T-helper 22 cell (primary cell): ENCODE measurements at places on chromosomes 4 and X.

GRCh38 chrX:357035-357692 is 29.5 kb downstream of the PPP2R3B start:
- DNase-seq = no peak

DNA sequence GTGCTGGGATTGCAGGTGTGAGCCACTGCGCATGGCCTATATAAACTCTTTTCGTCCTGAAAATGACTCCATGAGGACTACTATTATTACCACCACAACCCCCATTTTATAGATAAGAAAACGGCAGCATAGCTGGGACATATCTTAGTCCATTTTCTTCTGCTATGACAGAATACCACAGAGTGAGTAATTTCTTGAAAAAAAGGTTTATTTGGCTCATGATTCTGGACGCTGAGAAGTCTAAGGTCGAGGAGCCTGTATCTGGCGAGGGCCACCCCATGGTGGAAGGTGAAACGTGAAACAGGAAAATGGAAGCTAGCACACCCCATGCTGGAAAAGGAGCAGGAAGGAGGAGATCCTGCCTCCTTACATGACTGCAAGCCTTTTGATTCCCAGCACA is 68.9 kb downstream of the SMIM20 start:
- no peak for DNase-seq

DNA sequence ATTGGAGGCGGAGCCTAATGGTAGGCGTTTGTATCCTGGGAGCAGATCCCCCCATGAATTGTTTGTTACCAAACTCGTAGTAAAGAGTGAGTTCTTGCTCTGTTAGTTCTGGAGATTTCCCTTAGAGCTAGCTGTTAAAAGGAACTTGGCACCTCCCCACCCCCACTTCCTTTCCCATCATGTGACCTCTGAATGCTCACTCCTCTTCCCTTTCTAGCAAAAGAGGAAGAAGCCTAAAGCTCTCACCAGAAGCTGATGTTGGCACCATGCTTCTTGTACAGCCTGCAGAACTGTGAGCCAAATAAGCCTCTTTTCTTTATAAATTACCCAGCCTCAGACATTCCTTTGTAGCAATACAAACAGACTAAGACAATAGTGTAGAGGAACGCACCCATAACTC is 13.8 kb upstream of the ATOH1 start:
- DNase-seq = no peak

GRCh38 chr4:47651231-47651630 is 166.2 kb downstream of the ATP10D start:
- DNase-seq = no peak

- no peak for DNase-seq
Measured at GRCh38 chrX:7574325-7574724, 268.6 kb upstream of the VCX start.

GRCh38 chrX:132068405-132068804 is 45.3 kb downstream of the STK26 start:
- no peak for DNase-seq
